Kidney epithelial cell (primary cell): ENCODE measurements at places on chromosomes 1 and 21. TPM values are rescaled to one million over a fixed set of nuclear protein-coding genes. Genes with fewer than 3 reads are reported as not detected.

Gene TSSK3
- total RNA-seq: not detected in 2 replicates

Gene NBPF6
- total RNA-seq: not detected in 2 replicates

Gene RGS1
- 0.41 TPM in 1 of 2 replicates, not detected in the other for total RNA-seq

Gene RCSD1
- total RNA-seq: 0.21 TPM in 1 of 2 replicates, not detected in the other

Gene CFHR5
- not detected in 2 replicates for total RNA-seq

Gene RPS6KC1
- 12.9 and 14.9 TPM in 2 replicates for total RNA-seq

Gene MYCL
- total RNA-seq: 6.5 and 8.2 TPM in 2 replicates

Gene LMOD1
- total RNA-seq: under 0.01 and 0.07 TPM in 2 replicates

Gene PIGR
- total RNA-seq: not detected in 2 replicates

Gene CSMD2
- total RNA-seq: 0.48 and 0.75 TPM in 2 replicates

Gene PALMD
- 0.17 and 0.27 TPM in 2 replicates for total RNA-seq

Gene CALML6
- 0.04 TPM in 1 of 2 replicates, not detected in the other for total RNA-seq

Gene NUAK2
- total RNA-seq: 139 and 140 TPM in 2 replicates

Gene IRF6
- 90.1 and 99.7 TPM in 2 replicates for total RNA-seq
